ENCODE measurements at places on chromosomes 3 and 15.

GRCh38 chr3:183875411-183875810 lies 9.3 kb downstream of the PARL start:
- no peak for DNase-seq

GRCh38 chr3:71142441-71143161 lies 440.9 kb downstream of the FOXP1 start:
- DNase-seq, result no peak

GRCh38 chr3:13863382-13863952 lies 16.4 kb downstream of the WNT7A start:
- DNase-seq, result no peak

DNA sequence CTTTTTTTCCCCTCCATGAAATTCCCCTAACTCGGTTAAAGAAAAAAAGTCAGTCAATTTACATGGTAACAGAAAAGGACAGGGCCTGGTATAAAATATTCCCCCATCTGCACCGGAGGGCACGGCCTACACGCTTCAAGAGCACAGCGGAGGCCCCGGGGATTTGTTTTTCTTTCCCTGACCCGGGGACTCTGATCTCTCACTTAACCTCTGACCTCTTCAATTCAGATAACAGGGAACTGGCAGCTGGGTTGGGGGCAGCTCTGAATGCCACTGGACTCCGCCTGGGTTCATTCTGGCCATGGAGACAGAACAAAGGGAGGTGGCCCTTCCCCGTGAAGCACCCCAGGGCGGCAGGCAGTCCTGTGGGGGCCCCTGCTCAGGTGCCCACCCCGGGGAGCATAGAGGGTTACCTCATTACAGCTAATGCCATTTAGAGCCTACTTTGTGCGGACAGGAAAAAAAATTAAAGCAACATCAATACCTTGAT lies 257.5 kb downstream of the SHQ1 start:
- no peak for DNase-seq

DNA sequence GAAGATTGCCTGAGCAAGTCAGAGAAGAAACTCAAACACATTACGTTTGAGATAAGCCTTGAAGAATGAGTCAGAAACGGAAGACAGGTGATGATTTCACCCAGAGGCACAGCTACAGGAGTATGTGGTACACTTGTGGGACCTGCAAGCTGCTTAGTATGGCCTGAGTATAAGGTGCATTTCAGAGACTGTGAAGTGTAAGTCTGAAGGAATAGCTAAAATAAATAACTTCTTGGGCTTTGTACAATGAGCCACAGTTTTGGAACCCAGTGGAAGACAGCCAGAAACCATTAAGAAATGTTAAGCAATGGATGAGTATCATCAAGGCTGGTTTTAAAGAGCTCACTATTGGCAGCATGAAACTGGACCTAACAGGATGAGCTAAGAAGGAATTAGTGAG lies 826.2 kb downstream of the ROBO1 start:
- no peak for DNase-seq

DNA sequence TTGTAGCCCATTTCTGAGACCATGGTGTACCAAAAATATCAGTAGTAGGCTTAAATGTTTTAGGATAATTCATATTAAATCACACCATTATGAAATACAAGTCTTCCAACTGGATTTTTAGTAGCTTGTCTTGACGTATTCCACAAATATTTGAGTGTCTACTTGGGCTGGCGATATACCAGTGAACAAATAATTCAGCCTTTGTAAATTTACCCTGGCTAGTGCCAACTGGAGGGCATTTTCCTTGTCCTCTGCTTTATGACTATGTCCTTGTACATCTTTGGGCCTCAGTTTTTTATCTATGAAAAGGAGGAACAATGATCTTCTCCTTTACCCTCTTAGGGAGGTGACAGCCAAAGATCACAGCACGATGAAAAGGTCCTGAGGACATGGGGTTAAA lies 114.8 kb downstream of the FRMD4B start:
- DNase-seq, result no peak

- no peak for DNase-seq
These were observed 183.4 kb upstream of the SLCO3A1 start for GRCh38 chr15:91670108-91670507.

DNA sequence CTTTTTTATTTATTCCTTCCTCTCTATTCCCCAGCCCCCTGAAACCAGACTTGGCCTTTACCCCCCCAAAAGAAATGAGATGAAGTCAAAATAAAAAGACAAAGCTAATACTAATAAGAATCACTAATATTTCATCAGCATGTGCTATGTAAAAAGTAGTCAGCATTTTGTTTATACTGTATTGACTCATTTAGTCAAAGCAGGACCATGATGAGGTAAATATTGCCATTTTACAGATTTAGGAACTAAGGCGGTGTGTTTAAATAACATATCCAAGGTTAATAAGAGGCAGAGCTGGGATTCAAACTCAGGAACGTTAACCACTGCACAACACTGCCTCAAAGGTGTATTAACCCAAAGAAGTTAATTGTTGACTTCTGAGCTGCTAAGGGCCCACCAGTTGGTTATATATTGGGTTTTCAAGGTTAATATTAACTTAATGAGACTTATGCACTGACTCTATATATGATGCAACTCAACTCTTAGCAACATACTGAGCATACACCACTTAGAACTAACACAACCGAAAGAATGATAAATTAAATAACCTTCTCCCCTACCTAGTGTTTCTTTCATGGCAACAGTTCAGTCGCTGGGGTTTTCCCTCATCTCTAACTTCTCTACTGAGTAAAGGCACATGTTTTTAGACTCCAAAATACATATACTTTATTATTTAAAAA lies 34.7 kb downstream of the FOXP1 start:
- DNase-seq, result no peak

DNA sequence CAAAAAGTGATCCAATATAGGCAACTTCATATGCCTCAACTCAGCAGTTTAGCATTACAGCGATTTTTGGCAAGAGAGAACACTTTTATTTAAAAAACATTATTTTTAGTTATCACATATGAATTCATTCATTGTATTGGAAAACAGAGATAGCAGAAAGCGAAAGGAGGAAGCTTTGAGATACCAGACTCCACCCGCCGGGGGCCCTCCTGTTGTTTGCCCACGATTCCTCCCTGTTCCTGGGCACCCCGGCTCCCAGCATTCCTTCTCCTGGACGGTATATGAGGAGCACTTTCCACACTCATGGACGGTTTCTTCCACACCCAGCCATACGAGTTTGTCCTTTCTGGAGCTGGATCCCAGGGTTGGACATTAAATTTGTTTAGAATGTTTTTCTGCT lies 18.2 kb downstream of the APBA2 start:
- DNase-seq, result no peak

- no peak for DNase-seq
These were observed 20.9 kb downstream of the ARIH1 start for GRCh38 chr15:72495007-72495406.

- DNase-seq, result no peak
These were observed 229.4 kb downstream of the FEZF2 start for GRCh38 chr3:62143843-62144450.
